ENCODE measurements at places on chromosomes 5 and 9.

DNA sequence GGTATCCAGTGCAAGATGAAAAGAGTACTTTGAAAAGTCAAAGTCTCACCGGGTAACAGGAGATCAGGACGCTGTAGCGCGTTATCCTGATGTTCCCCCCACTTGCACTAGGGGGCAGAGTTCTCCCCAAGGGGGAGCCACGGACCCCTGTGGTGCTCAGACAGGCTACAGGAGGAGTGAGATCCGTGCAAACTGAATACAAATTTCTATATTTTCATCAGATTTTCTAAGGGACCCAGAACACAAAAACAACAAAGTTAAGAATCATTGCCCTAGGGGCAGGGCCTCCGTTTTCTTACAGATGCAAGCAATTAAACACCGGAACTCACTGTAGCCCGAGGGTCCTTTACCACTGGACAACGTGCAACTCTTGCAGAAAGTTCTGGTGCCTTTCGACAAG is 2.0 kb downstream of the MYO10 start:
- peak; percentile 16 for DNase-seq

DNA sequence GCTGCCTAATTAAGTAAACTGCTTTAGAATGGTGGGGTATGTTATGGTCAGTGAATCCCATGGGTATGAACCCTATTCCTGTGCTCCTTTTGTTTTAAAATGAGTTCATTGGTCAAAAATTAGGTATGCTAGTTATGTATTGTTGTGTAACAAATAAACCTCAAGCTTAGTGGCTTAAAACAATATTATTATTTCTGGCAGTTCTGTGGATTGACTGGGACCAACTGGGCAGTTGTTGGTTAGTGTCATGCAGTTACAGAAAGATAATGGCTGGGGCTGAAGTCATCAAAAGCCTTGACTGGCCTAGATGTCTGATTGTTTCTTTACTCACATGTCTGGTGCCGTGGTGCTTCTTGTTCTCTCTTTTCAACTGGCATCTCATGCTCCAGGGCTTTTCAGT is 8.9 kb upstream of the PTAR1 start:
- no peak for DNase-seq

DNA sequence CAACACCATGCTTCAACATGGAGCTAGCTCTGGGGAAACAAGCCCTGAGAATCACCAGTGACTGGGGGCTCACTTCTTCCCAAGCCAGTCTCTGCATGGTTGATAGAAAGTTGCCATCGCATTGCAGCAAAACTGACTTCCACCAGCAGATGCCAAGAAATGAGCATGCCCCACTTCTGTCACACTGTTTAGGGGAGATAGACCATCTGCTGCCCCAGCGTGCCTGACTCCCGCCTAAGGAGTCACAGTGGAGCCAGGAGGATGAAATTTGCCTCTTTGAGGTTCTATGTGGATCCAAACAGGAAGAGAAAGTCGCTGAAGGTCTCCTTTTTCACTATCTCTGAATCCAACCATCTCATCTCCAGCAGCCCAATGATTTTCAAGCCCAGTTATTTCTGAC is 116.7 kb upstream of the SLIT3 start:
- no peak for DNase-seq

DNA sequence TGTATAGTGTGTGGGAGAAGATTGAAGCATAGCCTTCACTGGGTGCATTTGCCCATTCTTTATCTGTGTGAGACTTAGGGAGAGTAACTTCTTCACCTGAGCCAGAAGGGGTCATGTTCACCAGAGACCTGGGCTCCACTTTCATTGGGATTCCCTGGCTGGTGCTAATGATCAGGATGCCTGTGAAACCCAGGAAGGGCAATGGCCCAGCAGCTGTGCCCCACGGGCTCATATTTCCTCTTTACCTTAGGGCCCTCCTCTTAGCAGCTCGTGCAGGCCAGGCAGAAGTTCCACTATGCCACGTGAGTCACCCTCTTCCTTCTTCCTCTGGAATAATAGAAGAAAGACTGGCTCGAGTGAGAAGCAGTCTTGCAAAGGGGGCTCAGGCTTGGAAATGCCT is 5.0 kb downstream of the PPARGC1B start:
- no peak for DNase-seq

DNA sequence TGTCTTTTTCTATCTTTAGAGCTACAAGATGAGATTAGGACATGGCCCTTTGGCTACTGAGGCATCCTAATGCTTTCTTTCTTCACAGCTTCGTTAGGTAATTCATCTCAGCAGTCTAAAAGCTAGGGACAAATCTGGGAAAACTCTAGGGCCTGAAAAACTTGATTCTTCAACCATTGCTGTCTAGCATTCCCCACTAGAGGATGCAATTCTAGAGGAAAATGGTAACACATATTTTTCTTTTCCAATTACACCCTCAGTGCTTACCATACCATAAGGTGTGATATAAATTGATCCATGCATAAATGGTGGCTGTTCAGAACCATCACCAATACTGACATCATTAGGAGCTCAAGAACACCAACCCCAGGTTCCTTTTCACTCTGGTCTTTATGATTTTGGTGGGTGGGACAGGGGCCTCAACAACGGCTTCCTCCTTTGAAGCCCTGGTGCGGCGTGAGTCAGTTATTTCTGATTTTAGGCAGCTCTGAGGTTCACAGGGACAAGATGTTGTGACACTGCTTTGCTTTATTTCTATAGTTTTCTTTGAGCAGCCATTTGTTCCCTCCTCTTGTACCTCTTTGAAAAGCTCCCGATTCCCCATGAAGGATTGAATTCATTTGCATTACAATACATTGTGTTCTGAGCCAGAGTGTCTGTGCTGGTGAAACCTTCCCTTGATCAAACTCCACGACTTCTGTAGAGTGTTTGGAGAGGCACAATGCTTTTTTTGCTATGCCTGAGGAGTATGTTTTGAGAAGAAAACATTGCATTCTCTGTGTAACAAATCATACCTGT is 526.0 kb upstream of the TRPC7 start:
- no peak for DNase-seq

- DNase-seq, result peak; percentile 60
These were observed 6.9 kb upstream of the OLFM1 start for GRCh38 chr9:135080286-135081263.

DNA sequence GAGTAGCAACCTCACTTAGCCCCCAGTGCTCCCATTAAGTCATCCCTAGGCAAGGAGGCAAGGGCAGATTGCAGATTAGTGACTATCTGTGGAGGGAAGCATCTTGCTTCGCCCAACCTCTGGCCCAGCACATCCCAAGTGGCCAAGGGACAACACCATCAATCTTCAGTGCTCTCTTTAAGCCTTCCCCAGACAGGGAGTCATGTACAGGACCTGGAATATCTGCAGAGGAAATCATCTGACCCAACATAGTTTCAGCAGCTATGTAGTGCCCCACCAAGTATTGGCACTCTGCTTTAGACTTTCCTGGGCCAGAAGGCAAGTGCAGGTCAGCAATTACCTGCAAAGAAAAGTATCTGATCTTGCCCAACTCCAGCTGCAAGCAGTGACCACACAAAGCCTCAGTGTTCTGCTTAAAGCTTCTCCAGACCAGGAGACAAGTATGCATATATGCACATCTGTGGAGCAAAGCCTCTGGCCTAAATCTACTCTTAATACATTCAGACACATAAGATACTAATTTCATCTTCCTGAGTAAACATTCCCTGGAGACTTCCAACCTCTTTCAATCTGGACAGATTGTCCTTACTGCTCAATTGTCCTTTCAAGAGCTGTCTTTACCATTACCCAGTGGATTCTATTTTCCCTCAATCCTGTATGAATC is 224.8 kb upstream of the VLDLR start:
- DNase-seq, result no peak

DNA sequence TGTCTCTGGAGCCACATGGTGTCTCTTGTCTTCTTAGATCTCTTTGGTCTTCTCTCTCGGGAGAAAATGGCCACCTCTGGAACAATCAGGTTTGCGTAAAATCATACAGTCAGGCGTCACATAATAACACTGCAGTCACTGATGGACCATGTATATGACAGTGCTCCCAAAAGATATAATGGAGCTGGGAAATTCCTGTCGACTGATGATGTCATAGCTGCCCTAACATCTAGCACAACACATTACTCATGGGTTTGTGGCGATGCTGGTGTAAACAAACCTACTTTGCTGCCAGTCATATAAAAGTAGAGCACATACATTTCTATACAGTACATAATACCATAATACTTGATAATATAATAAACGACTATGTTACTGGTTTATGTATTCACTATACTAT is 30.1 kb upstream of the RAI14 start:
- no peak for DNase-seq

- DNase-seq, result no peak
These were observed 31.5 kb upstream of the NKD2 start for GRCh38 chr5:976849-977751.

DNA sequence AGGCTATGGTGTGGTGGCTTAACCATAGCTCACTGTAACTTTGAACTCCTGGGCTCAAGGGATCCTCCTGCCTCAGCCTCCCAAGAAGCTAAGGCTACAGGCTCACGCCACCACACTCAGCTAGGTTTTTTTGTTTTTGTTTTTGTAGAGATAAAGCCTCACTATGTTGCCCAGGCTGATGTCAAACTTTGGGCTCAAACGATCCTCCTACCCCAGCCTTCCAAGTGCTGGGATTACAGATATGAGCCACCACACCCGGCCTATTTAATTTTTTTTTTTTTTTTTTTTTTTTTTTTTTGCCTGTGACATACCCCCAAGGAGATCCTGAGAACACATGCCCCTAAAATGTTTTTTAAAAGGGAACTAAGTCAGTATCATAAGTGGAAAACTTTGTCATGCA is 10.4 kb downstream of the FUBP3 start:
- DNase-seq, result no peak

DNA sequence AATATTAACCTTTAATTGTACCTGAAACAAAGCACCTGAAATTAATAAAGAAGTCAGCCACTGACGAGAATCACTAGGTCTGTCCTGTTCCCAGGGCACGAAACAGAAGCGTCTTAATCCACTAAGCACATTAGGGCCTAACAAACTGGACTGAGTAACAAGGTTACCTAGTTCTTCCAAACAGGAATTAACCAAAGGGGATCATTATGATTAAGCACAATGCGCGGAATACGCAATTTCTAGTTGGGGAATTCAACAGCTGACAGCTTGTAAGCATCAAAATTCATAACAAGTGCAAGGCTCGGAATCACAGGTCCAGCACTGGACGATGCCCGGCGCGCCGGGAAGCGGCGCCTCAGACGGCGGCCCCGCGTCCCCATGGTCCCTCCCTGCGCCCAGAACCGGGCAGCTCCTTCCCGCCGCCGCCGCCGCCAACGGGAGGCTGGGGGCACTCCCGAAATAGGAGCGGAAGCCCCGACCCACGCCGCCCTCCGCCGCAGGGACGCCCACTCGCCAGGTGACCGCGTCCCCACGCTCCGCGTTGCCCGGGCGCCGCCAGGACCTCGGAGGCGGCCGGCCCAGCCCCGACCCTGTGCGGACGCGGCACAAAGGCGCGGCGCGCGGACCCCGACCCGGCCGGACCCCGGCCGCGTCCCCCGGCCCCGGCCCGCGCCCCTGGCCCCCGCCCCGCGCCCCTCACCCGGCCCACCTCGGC is 898 bp downstream of the CAMSAP1 start:
- peak; percentile 31 for DNase-seq

- DNase-seq, result no peak
These were observed 126.7 kb downstream of the GRIA1 start for GRCh38 chr5:153617190-153617589.

DNA sequence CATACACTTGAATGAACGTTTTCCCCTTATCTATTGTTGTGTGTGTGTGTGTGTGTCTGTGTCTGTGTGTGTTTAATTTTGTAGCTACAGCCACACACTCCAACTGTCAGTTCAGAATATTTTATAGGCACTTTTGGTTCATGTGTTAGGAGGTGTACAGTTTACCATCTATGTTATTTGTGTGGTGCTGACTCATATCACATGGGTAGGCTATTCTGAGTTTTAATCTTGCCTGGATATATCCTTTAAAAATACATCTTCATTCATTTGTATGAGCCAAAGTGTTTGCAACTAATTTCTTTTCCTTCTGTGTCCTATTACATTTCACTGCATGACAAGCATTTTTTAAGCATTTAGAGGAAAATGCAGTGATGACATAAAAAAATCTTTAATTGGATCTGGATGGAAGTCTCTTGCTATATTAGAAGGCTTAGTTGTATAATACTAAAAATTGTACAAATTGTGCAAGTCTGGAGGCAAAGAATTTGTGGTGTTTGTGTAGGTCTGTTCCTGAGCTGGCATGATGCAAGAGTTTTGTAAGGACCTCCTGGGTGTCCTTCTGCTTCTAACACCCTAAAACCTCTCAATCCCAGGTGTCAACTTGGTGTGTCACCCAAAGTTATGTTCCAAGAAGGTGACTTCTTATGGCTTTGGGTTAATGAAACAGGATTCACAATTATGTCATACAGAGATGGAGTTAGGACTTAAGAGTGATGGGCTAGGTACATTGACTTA is 52.4 kb upstream of the HMHB1 start:
- no peak for DNase-seq

DNA sequence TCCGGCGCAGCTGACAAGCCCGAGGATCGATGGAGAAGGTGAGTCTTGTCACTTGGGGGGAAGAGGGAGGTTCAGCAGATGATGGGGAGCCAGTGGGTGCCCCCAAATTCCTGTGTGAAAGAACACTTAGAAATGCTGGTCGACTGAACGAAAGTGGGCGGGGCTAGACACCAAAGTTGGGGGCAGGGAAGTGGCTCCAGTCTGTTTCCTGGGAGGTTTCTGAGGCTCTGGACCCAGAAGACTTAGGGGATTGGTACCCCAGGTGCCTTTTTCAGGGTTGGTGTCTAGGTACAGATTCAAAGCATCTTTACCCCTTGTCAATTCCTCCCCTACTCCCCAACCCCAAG is 278.6 kb downstream of the ZSWIM6 start:
- no peak for DNase-seq

DNA sequence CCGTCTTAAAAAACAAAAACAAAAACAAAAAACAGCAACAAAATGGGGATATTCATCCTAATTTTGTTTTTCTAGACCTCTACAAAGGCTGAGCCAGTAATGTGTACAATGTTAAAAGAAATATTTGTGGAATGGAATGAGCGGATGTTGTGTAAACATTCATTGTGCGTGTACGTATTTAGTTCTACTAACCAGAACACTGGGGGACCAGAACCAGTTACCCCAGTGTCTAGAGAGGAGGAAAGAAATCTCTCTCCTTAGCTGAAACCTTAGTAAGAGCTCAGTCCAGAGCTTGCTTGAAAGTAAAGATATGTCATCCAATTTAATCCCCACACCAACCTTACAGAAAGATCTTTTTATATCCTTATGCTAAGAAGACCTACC is 106.7 kb upstream of the CPEB4 start:
- no peak for DNase-seq
